ENCODE measurements at places on chromosomes 16 and 17. TPM values are rescaled to one million over a fixed set of nuclear protein-coding genes. Genes with fewer than 3 reads are reported as not detected.
A peak's percentile ranks its signal among the peaks of the same experiment; 100 is the strongest.

GRCh38 chr16:77212741-77213541, 13.7 kb downstream of the SYCE1L start:
- H3K4me3 ChIP-seq: peak overlapping the region; percentile 65
- H3K36me3 ChIP-seq: no peaks in the 10 kb centered on the region
- H3K27me3 ChIP-seq: peaks cover 13% of the 10 kb centered on the region
- no peak for DNase-seq
- peak overlapping the region; percentile 59 for H3K27ac ChIP-seq

The SUPT4H1 gene
- total RNA-seq: 39.6 TPM

The MT1A gene
- total RNA-seq: 20.2 TPM

The TXNDC17 gene
- 124 TPM for total RNA-seq

The KRT12 gene
- total RNA-seq: not detected

The LITAFD gene
- not detected for total RNA-seq

GRCh38 chr16:9847146-9847545, 335.1 kb downstream of the GRIN2A start:
- H3K27me3 ChIP-seq: no peaks in the 10 kb centered on the region
- H3K4me3 ChIP-seq: no peak overlapping the region
- H3K27ac ChIP-seq: no peak overlapping the region

The CCL14 gene
- 14.8 TPM for total RNA-seq

- no peaks in the 10 kb centered on the region for H3K27me3 ChIP-seq
- H3K27ac ChIP-seq: peak overlapping the region; percentile 41
- no peak overlapping the region for H3K4me3 ChIP-seq
- peaks cover 44% of the 10 kb centered on the region for H3K4me1 ChIP-seq
- DNase-seq: peak; percentile 17
- no peaks in the 10 kb centered on the region for H3K36me3 ChIP-seq
These were observed 71.5 kb downstream of the WWP2 start for GRCh38 chr16:69833357-69834282.
